LoVo (cell line): ENCODE measurements at places on chromosomes 3 and 15.

DNA sequence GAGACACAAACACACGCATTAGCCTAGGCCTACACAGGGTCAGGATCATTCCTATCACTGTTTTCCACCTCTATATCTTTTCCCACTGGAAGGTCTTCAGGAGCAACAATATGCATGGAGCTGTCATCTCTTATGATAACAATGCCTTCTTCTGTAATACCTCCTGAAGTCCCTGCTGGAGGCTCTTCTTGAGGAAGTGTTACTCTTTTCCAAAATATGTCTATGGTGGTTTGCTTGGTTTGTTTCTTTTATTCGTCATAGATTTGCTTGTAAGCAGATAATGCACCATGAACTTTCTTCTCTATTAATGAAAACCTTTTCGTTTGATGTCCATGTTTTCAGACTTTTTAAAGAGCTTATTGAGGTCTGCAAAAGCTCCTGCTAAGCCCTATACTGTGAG is 109.3 kb downstream of the GMPS start:
- no peak for DNase-seq

DNA sequence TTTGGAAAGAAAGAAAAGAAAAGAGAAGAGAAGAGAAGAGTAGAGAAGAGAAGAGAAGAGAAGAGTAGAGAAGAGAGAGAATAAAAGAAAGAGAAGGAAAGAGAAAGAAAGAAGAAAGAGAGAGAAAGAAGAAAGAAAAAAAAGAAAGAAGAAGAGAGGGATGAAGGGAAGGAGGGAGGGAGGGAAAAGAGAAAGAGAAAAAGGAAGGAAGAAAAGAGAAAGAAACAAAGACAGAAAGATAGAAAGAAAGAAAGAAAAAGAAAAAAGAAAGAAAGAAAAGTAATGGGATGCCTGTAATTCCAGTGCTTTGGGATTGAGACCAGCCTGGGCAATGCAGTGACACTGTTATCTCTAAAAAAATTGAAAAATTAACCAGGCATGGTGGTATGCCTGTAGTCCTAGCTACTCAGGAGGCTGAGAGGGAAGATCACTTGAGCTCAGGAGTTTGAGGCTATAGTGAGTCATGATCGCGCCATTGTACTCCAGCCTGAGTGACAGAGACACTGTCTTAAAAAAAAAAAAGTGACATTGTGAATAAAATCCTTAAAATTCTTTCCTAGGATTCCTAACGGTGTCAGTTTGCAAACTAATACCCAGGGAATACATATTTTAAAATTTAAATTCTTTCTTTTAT is 1.7 kb downstream of the RASL12 start:
- DNase-seq = no peak

DNA sequence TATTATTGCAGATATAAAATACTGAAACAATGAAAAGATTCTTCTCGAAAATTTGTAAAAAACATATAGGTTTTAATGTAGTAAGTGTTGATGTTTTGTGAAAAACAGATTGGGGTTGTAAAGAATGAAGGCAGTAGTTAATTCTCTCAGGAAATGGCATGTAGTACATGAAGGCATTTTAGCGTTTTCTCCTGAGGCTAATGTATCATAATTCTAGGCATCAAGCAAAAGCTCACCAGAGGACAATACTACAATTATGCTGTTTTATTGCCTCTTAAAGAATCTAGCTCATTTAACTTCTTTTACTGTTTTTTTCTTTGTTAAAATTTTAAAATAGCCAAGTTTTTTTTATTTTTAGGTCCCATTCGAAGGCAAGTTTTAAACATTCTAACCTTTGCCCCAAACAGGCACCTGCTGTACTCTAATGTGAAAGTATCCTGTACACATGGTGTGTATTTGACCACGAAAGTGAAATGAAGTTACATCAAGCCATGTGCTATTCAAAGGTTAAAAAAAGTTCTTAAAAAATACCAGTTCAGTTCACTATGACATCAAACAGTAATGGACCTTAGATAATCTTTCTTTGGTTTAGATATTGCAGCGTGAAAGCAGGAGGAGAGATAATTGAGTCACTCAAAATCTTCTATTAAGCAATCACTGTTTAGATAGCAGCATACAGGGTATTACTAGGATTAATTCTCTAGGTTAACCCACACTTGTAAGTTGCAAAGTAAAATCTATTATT is 163.6 kb downstream of the ECT2 start:
- no peak for DNase-seq

DNA sequence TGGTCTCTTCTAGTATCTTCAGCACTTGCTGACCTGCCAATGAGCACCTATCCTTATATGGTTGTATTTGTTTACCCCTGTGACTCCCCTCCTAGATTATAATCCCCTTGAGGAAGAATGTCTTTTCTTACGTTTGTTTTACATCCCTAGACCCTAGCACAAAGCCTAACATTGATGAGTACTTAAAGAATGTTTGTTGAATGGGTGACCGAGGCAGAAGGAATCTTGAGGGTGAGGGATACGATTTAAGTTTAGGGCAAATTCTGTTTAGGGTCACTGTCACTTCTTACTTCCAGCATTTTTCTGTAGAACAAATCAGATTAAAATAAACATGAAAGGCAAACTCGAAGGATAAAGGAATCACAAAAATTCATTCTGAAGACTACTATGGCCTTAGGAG is 80.9 kb upstream of the FAM98B start:
- no peak for DNase-seq

- DNase-seq = no peak
Measured at GRCh38 chr15:89857673-89858072, 36.1 kb downstream of the AP3S2 start.

- no peak for DNase-seq
Measured at GRCh38 chr3:34256791-34257190, 458.4 kb downstream of the PDCD6IP start.

DNA sequence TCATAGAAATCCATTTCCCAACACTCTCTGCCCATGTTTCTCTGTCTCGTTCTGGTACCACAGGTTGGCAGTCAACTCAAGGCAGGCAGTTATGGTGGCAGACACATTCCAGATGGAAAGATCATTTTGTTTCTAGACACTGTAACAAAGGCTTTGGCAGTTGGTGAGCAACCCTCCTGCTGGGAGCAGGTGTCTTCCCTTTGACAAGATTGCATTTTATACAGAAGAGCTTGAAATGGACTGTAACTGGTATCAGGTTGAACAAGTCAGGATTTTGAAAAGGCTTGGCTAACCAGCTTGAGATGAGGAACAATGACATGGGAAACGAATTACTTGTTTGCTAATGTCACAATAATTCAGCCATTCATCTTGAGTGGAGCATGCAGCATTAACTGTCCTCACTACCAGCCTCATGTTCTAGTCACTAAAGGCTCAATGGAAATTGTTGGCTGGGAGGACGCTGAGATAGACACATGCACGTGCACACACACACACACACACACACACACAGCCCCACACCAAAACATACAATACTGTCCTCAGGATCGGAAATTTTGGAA is 170.0 kb downstream of the SEMA6D start:
- DNase-seq = no peak

- no peak for DNase-seq
Measured at GRCh38 chr3:60698117-60698516, 553.1 kb downstream of the FHIT start.

DNA sequence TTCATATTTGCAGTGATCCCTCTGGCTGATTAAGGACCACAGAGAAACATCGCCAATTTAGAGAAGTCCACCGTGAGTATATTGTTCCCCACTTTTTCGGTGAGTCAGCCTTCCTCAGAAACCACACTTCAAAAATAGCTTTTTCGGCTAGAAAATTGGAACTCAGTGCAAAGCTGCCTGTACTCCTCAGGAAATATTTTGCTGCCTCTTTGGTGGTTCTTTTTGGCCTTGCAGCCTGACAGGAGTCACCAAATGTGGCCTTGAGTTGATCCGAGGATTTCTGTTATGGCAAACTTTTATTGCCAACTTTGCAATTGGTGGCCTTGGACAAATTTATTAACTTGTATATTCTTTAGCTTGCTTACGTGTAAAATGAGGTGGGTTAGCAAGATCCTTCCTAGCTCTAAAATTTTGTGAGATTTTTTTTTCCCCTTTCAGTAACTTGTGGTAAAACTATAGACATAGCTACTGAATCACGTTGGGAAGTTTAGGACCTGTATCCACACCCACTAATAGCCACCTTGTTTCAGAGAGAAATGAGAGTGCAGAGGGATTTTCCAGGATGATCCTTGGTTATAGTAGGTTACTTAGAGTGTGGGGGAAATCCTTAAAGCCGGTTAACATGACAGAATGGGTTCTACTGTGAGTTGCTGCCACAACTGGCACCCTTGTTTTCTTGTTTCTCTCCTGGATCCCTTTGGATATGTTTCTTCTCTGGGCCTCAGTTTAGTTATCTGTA is 9.9 kb downstream of the ARL6IP5 start:
- DNase-seq = no peak

- no peak for DNase-seq
Measured at GRCh38 chr15:51783967-51784366, 32.6 kb downstream of the TMOD2 start.

GRCh38 chr15:88395872-88396781 is 71.1 kb downstream of the MRPL46 start:
- DNase-seq = peak; percentile 24

- DNase-seq = no peak
Measured at GRCh38 chr3:23830869-23831484, 25.2 kb downstream of the UBE2E1 start.

- DNase-seq = no peak
Measured at GRCh38 chr15:63907521-63907920, 73.8 kb upstream of the HERC1 start.

- no peak for DNase-seq
Measured at GRCh38 chr3:167602041-167602440, 51.7 kb downstream of the WDR49 start.

- no peak for DNase-seq
Measured at GRCh38 chr3:117822416-117822815, 1112.8 kb downstream of the TUSC7 start.

GRCh38 chr3:133548090-133548489 is 25.4 kb upstream of the CDV3 start:
- DNase-seq = no peak
